Calu3 (cell line): ENCODE measurements at places on chromosomes 2 and 18.
A peak's percentile ranks its signal among the peaks of the same experiment; 100 is the strongest.

DNA sequence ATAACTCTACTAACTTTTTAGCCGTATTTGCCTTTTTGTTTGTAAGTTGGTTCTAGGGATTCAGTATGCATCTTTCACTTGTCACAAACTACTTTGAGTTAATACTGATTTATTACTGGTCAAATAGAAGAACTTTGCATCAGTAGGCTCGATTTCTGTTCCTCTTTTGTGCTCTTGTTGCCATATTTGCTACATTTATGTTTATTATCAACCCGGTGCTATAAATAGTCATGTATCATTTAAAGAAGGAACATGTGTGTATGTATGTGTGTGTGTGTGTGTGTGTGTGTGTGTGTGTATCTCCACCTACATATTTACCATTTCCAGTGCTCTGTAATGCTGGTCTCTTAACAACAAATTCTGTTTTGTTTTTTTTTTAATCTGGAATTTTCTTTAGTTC, 79.6 kb upstream of the B3GNT7 start:
- peaks cover 5% of the 10 kb centered on the region for H3K36me3 ChIP-seq
- H3K4me1 ChIP-seq: no peaks in the 10 kb centered on the region
- H3K27me3 ChIP-seq: no peaks in the 10 kb centered on the region
- H3K27ac ChIP-seq: no peak overlapping the region

- no peaks in the 10 kb centered on the region for H3K36me3 ChIP-seq
- H3K27ac ChIP-seq: no peak overlapping the region
- DNase-seq: no peak
- no peaks in the 10 kb centered on the region for H3K4me1 ChIP-seq
- no peaks in the 10 kb centered on the region for H3K27me3 ChIP-seq
- H3K4me3 ChIP-seq: no peak overlapping the region
Measured at GRCh38 chr2:6755456-6755855, 110.3 kb downstream of the CMPK2 start.

GRCh38 chr2:3399829-3400228, 20.3 kb downstream of the TRAPPC12 start:
- H3K36me3 ChIP-seq: peaks cover 14% of the 10 kb centered on the region
- H3K4me3 ChIP-seq: no peak overlapping the region
- no peaks in the 10 kb centered on the region for H3K4me1 ChIP-seq
- H3K27me3 ChIP-seq: no peaks in the 10 kb centered on the region
- no peak for DNase-seq

DNA sequence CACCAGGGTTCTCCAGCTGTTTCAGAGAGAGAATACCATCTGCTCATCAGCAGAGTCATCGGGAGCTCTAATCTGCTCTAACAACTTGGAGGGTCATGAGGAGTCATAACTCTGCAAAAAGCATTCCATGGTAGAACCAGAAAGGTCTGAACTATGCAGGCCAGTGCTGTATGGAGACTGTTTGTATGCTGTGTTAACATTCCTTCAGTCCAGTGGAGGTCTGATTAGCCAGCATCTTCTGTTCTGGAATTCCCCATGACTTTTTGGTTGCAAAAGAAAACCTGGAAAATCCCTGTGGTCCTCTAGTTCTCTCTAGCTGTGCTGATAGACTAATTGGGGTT, 9.4 kb upstream of the ITGB6 start:
- H3K36me3 ChIP-seq: peaks cover 30% of the 10 kb centered on the region
- no peak overlapping the region for H3K4me3 ChIP-seq
- H3K27me3 ChIP-seq: no peaks in the 10 kb centered on the region
- peaks cover 73% of the 10 kb centered on the region for H3K4me1 ChIP-seq
- DNase-seq: no peak
- peak overlapping the region; percentile 96 for H3K27ac ChIP-seq
